ENCODE measurements at places on chromosomes 6 and 20.

GRCh38 chr20:45370571-45371160 lies 7.5 kb downstream of the TP53TG5 start:
- no peak for DNase-seq

DNA sequence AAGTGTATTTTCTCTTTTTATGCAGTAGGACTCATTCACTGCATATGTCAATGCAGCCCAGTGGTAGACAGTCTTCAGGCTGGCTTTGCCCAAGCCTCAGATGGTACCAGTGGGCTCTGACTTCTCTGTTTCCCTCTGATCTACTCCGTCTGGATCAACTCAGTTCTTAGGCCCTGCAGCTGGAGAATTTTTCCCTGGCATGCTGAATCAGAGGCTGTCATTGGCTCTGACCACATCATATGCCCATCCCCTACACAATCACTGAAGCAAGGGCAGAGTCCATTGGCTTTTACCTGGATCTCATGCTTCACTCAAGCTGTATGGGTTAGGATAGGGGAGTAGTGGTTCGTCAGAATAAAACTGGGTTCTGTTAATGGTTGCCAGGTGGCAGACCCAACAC lies 57.8 kb downstream of the KIZ start:
- DNase-seq, result no peak

DNA sequence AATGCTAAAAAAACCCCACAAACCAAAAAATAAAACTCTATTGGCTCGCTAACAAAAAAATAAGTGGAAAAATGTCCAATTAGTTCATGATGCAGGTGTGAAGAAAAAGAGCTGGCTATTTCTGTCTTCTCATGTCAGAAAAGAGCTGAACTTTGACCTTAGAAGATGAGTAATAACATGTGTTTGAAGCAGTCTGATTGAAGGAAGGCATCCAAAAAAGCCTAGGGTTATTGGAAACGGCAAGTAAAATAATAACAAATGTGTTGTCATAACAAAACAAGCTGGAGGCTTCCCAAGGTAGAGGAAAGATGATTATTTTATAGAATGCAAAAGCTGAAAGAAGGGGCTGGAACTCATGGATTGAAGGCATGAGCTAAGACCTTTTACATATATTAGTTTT lies 94.4 kb upstream of the FAM184A start:
- DNase-seq, result no peak

DNA sequence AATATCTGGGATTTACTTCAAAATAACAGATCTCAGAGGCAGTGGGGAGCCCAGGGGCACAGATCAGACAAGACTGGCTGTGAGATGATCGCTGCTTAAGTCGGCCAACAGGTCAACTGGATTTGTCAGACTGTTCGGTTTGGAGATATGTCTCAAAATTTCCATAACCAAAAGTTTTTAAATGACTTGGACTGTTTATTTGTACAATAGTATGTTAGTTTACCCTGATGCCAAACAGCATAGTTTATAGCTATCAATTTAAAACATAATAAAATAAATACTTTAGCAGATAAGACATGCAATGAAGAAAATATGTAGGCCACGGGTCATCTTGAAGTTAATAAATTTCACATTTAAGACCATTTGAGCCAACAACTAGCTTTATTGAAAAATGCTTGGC lies 126.7 kb downstream of the IRF4 start:
- DNase-seq, result no peak

- no peak for DNase-seq
Observed at GRCh38 chr20:20836836-20837235, 124.4 kb upstream of the RALGAPA2 start.

DNA sequence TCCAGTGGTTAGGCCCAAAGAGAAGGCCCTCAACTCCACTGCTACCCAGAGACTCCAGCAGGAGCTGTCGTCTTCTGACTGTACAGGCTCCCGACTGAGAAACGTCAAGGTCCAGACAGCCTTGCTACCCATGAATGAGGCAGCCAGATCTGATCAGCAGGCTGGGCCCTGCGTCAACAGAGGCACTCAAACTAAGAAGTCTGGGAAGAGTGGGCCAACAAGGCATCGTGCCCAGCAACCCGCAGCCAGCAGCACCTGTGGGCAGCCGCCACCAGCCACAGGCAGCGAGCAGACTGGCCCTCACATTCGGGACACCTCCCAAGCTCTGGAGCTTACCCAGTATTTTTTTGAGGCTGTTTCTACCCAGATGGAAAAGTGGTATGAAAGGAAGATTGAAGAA lies 8.1 kb downstream of the LYRM2 start:
- DNase-seq, result no peak

GRCh38 chr6:33298773-33299236 lies at the start of gene RGL2:
Gene RGL2 (minus strand): TSS chr6:33298942. CDS start chr6:33298610, 332 bp downstream.
- peak; percentile 26 for DNase-seq

- no peak for DNase-seq
Observed at GRCh38 chr6:132712366-132712765, 1.5 kb downstream of the VNN1 start.

GRCh38 chr6:155327326-155328073 lies 13.2 kb upstream of the TFB1M start:
- DNase-seq, result peak; percentile 59

GRCh38 chr6:8683204-8683603 lies 247.9 kb upstream of the SLC35B3 start:
- DNase-seq, result no peak

- DNase-seq, result no peak
Observed at GRCh38 chr6:13243033-13243432, 85.3 kb downstream of the TBC1D7 start.

DNA sequence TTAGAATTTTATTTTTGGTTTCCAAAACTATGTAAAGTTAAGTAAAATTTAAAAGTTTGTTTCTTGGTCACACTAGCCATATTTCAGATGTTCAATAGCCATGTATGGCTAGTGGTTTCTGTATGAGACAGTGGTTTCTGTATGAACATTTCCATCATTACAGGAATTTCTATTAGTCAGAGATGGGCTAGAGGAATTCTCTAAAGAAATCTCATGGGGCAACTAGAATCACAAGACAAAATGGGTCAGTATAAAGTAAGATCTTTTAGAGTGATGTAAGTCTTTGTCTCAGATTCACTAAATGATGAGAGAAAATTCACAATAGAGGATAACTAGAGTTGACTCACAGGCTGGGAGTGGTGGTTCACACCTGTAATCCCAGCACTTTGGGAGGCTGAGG lies 149.0 kb downstream of the FUT9 start:
- DNase-seq, result no peak

DNA sequence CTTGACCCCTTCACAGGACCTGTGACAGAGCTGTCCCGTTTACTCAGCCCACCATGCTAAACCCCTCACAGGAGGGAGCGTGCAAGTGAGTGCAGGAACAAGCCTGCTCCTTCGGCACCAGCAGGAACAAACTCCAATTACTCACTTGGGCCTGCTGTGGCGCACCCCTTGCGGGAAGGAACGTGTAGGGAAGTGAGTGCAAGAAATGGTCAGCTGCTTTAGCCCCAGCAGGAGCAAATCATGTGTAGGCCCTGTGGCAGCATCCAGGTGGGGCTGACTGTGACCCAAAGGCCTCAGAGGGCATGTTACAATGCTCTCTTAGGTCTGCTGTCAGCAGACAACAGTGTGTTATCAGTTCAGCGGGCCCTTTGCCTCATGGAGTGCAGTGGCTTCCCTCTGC lies 574.4 kb downstream of the PRKN start:
- no peak for DNase-seq

DNA sequence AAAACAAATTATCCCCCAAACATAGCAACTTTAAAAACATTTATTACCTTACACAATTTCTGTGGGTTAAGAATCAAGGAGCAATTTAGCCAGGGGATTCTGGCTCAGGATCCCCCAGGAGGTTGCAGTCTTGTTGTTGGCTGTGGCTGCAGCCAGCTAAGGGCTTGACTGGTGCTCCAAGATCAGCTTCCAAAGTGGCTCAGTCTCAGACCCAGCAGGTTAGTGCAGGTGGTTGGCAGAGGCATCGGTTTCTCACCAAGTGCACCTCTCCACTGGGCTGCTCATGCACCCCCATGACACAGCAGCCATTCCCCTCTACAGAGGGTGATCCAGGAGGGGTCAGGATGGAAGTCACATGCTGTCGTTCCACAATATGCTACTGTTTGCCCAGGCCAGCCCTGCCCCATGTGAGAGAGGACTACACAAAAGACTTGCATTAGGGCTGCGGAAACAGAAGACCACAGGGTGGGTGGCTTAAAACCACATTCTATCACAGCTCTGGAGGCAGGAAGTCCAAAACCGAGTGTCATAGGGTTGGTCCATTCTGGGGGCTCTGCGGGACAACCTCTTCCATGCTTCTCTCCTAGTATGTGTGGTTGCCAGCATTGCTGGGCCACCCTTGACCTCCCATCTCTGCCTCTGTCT lies 125.8 kb downstream of the C6orf118 start:
- no peak for DNase-seq

DNA sequence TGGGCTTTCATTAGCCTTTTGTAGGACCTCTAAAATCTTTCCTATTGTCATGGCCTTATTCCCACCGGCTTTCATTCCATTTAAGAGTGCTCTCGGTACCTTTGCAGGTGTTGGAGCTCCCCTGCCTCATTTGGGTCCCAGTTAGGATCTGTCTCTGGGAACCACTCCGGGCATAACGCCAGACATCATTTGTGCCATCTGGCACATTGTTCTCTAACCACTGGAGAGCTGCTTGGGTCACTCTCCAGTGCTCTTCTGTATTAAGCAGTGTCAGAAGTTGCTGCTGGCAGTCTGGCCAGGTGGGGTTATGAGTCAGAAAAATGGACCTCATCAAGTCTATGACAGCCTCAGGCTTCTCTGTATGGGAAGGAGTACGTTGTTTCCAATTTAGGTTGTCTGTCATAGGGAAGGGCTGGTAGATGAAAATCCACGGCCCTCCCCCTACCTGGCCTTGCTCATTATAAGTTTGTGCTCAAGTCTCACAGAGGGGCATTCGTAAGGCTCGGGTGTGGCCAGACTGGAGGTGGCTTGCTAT lies 62.9 kb upstream of the MOCS1 start:
- no peak for DNase-seq

- DNase-seq, result no peak
Observed at GRCh38 chr20:50343490-50344179, 153.0 kb downstream of the CEBPB start.

Measured in NCI-H1436 (cell line).